ENCODE measurements at places on chromosomes 11 and 22.

DNA sequence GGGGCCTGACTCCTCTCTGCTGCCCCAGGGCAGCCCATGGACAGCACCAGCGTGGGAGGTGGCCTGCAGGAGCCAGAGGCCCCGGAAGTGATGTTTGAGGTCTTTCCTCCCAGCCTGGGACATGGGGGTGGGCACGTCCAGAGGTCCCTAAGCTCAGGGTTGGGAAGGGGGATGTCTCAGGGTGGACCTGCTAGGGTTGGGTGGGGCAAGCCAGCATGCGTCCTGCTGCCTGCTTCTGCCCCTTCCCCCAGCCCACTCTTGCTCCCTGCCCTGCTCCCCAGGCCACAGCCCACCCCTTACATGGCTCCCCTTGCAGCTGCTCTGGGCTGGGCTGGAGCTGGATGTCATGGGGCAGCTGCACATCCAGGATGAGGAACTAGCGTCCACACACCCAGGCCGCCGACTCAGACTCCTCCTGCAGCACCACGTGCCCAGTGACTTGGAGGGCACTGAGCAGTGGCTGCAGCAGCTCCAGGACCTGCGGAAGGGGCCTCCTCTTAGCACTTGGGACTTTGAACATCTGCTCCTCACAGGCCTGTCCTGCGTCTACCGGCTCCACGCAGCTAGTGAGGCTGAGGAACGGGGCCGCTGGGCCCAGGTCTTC is 1.3 kb downstream of the FAM180B start:
- DNase-seq, result no peak

DNA sequence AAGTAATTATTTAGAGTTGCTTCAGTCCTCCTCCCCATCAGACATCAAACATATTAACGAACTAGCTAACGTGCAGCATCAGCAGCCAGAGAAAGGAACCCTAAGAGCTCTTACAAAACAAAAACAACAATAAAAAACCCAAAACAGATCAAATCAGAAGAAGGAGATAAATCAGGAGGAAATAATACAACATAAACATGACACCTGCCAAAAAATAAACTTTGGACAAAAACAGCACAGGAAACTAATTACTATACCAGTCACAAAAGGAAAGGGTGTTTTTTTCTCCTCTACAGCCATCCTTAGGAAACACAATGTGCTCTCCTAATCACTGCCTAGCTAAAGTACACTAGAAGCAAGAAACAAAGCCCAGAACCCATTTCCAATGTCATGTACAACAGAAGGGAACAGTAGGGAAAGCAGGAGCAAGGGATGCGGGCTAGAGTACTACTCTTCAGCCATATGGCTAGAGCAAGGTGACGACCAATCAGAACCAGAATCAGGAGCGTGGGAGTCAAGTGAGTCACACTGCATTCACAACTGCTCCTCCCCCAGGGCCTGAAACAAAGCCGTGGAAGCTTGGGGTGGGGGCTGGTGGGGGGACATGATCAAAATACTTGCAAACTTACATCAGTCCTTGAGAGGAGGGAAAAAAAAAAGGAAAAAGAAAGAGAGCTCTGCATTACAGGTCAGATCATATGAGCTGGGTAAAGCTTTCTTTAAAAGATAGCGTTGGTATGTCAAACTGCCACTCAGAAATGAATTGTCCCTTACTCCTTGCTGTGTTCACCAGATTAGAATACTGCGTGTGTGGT is 60.4 kb downstream of the LARGE2 start:
- DNase-seq, result no peak

DNA sequence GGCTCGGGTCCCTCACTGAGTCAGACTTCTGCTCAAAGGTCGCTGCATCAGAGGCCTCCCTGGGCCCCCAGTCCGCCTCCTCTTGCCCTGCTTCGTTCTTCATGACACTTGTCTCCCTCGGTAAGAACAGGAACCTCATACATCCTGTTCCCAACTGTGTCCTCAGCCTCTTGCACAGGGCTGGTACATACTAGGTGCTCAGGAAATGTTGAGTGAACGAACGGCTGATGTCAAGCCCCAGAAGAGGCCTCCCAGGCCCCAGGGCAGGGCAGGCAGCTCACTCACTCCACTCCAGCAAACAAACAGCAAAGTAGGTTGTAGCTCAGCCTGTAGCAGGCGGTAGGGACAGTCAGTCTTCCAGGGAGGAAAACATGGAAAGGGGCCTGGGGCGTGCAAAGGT is 17.2 kb downstream of the SYNGR1 start:
- no peak for DNase-seq

- DNase-seq, result no peak
These were observed 72.1 kb downstream of the PTPRJ start for GRCh38 chr11:48052183-48053044.
